Right cardiac atrium (tissue), 5 donors: ENCODE measurements at places on chromosomes 1 and 21. TPM values are rescaled to one million over a fixed set of nuclear protein-coding genes. Genes with fewer than 3 reads are reported as not detected.
A peak's percentile ranks its signal among the peaks of the same experiment; 100 is the strongest.

HUNK gene
- polyA plus RNA-seq = 0.07 TPM

SPRR4 gene
- polyA plus RNA-seq = not detected

- no peak for DNase-seq
Observed at GRCh38 chr21:43731891-43732711, 13.2 kb downstream of the PDXK start.

GRCh38 chr1:109242387-109242786 is 7.0 kb upstream of the CELSR2 start:
- peak; percentile 85 for DNase-seq

GRCh38 chr1:230758709-230759368 is 11.7 kb downstream of the CAPN9 start:
- no peak for DNase-seq

- DNase-seq = no peak
Observed at GRCh38 chr1:55211863-55212262, 3.3 kb downstream of the USP24 start.

- DNase-seq = no peak
Observed at GRCh38 chr1:162317621-162318020, 59.0 kb downstream of the SPATA46 start.

- no peak for DNase-seq
Observed at GRCh38 chr1:156511644-156512043, 11.1 kb upstream of the MEF2D start.

DNA sequence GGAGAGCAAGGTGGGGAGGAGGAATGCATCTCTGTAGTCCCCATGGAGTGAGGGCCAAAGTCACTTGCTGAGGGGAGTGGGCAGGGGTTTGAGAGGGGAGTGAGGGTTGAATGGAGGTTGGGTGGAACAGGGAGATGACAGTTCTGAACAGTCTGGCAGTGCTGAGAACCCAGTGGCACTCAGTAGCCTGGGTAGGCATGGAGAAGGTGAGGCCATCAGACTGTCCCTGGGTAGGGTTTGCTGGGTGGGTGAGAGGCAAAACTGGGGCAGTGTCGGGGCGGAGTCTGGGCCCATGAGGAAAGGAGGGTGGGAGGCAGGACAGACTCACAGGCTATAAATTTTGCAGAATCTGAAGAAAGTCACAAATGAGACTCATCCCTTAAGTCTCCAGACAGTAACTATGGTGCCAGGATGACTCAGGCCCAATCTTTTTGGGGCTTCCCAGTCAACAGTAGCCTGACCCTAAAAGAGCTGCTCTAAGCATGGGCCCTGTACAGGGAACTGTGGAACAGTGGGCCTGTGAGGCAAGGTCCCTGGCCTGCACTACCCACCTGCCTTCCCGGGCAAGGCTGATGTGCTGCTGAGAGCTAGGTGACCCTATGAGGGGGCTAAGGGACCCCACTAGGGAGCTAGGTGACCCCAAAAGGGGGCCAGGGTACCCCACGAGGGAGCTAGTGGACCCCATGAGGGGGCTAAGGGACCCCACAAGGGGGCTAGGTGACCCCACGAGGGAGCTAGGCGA is 51.0 kb upstream of the DMRTB1 start:
- no peak for DNase-seq

DNA sequence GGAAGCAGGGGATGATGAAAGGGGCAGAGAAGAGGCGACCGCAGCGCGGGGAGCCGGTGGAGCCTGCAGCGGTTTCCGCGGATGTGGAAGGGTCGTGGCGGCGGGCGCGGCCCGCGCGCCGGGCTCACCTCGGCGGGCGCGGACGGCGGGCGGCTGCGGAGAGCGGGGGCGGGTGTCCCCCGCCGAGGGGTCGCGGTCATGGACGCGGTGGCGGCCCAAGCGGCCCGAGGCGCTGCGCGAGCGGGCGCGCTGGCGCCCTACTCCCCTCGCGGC is 572 bp downstream of the LPGAT1 start:
- no peak for DNase-seq

- no peak for DNase-seq
Observed at GRCh38 chr1:91799159-91799558, 86.8 kb downstream of the TGFBR3 start.
